Activated CD4-positive, alpha-beta memory T cell treated with anti-CD3 and anti-CD28 coated beads for 36 hours (primary cell): ENCODE measurements at places on chromosomes 7 and 10.
A peak's percentile ranks its signal among the peaks of the same experiment; 100 is the strongest.

- DNase-seq: no peak
Measured at GRCh38 chr10:113124724-113125123, 174.7 kb downstream of the TCF7L2 start.

- DNase-seq: no peak
Measured at GRCh38 chr7:99199226-99199625, 8.7 kb downstream of the KPNA7 start.

DNA sequence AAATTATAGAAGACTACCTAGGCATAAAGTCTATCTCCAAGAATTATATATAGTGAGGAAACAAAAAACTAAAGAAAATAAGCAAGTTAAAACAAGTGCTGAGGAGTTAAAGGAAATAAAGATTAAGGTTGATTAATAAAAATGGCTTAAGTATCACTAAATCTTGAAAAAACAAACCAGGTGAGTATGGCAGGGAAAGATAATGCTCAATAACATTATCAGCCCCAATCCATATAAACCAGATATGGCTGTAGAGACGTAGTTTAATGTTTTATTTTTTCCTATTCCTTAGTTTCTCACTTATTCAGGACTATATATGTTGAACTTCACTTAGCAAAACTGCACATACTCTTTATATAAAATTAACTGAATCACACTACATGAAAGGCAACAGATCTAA lies 4.4 kb downstream of the WASL start:
- no peak for DNase-seq

- DNase-seq: no peak
Measured at GRCh38 chr7:74138945-74139843, 35.0 kb upstream of the EIF4H start.

DNA sequence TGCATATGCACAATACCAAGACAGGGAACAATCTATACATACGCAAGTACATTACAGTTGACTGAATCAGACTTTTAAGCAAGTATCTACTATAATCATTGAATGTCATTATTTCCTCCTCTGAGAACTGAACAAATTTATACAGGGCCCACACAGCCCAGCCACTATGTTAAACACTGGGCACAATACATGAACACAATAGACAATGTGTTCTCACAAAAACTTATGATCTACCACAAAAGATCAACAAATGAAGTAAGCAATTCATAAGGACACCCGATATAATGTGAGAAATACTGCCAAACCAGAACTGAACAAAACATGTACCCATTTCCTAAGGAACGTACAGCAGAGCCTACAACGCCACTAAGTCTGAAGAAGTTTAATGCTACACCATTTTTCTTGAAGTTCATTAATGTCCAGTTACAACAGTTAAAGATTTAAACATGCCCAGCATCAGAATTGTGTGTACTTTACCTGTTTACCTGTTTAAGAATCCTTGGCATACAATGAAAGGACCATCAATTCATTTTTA lies 31.5 kb downstream of the SHTN1 start:
- no peak for DNase-seq

GRCh38 chr10:27997865-27998177 lies 1.1 kb downstream of the ODAD2 start:
- DNase-seq: no peak

GRCh38 chr10:6382081-6382480 lies 179.3 kb downstream of the PFKFB3 start:
- peak; percentile 64 for DNase-seq

GRCh38 chr10:34384372-34384771 lies 430.7 kb downstream of the PARD3 start:
- DNase-seq: no peak

- DNase-seq: no peak
Measured at GRCh38 chr7:100016215-100016901, 962 bp downstream of the ZKSCAN1 start.

DNA sequence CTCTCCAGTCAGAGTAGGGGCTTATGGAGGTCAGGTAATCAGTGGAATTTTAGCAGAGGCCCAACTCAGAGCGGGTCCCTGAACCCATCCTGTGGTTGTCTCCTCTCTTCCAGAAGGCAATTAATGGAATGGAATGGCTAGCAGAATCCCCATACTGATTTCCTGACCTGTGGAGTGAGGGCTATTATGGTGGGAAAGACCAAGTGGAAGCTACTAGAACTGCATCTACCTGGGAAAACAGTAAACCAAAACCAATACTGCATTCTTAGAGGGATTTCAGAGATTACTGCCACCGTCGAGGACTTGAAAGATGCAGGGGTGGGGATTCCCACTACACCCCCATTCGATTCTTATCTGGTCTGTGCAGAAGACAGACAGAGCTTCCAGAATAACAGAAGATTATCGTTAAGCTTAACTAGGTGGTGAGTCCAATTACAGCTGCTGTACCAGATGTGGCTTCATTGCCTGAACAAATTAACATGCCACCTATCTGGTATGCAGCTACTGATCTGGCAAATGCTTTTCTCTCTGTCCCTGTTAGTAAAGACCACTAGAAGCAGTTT lies 73.2 kb downstream of the LMBR1 start:
- no peak for DNase-seq

DNA sequence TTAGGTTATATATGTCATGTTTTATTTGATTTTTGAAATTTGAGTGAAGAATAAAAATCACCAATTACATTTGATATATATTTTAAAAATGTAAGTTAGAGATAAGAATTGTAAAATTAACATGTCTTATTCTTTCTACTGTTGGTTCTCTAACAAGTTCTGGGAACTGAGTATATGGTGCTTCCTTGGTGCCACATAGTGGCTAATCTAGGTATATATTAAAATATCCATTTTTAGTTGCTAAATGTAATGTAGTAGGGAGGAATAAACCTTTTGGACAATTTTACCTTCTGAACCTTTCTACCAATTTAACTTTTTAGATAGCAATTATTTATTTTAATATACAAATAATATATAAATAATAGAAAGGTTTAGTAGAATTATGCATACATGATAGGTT lies 17.5 kb downstream of the CFAP69 start:
- no peak for DNase-seq

DNA sequence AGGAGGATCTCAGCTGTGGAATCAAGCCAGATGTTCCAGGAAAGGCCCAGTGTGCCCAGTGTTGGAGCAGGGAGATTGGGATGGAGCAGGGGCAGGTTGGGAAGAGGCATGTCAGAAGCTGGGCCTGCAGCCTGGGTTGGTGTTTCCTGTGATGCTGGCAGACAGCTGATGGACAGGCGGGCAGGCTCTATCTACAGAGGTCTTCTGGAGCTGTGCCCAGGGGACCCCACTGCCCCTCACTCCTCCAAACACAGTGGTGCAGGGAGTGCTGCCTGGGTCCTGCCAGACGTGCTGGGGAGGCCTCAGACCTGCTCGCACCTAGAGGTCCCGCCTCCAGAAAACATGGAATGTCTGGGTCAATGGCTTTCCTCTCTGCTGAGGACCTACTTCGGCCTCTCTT lies 182.9 kb upstream of the TCERG1L start:
- no peak for DNase-seq

- no peak for DNase-seq
Measured at GRCh38 chr10:86512137-86512536, 9.5 kb downstream of the WAPL start.
